Aortic smooth muscle cell (primary cell): ENCODE measurements at places on chromosomes 5 and 9. TPM values are rescaled to one million over a fixed set of nuclear protein-coding genes. Genes with fewer than 3 reads are reported as not detected.

MEGF9 gene
- total RNA-seq: 12.3 and 25.4 TPM in 2 replicates

PRSS3 gene
- 40.8 and 55.5 TPM in 2 replicates for total RNA-seq

BTNL8 gene
- not detected in 2 replicates for total RNA-seq

TRPM3 gene
- 3.3 and 10.9 TPM in 2 replicates for total RNA-seq

CCL27 gene
- not detected in 2 replicates for total RNA-seq

NRARP gene
- total RNA-seq: 0.25 and 0.53 TPM in 2 replicates

PTBP3 gene
- total RNA-seq: 12.9 and 13.4 TPM in 2 replicates

CRHBP gene
- total RNA-seq: 0.13 and 0.75 TPM in 2 replicates

DNAJC25 gene
- 6.5 and 7.1 TPM in 2 replicates for total RNA-seq

C6 gene
- total RNA-seq: not detected in 2 replicates

CD72 gene
- total RNA-seq: 1.1 TPM in 2 replicates

GFPT2 gene
- 1.1 and 13.9 TPM in 2 replicates for total RNA-seq

NMUR2 gene
- not detected in 2 replicates for total RNA-seq

IFNE gene
- total RNA-seq: 17.2 and 24.6 TPM in 2 replicates

TRAPPC13 gene
- 29.6 and 35.2 TPM in 2 replicates for total RNA-seq

RNF183 gene
- not detected in 2 replicates for total RNA-seq

ARHGEF39 gene
- total RNA-seq: 0.44 and 0.53 TPM in 2 replicates

PCDHB9 gene
- total RNA-seq: 0.40 and 0.44 TPM in 2 replicates

EIF4E1B gene
- total RNA-seq: not detected in 2 replicates

STPG3 gene
- total RNA-seq: not detected in 2 replicates

IL7R gene
- total RNA-seq: 0.12 and 0.13 TPM in 2 replicates

PGM5 gene
- 47.8 and 66.7 TPM in 2 replicates for total RNA-seq

HAVCR1 gene
- total RNA-seq: not detected in 2 replicates

PCDHGA5 gene
- 1.5 and 2.7 TPM in 2 replicates for total RNA-seq

SLC46A2 gene
- total RNA-seq: not detected in 2 replicates

PDE6A gene
- total RNA-seq: not detected in 2 replicates

ADAM19 gene
- total RNA-seq: 6.5 and 6.8 TPM in 2 replicates

MEGF10 gene
- 0.06 and 0.13 TPM in 2 replicates for total RNA-seq

NEUROG1 gene
- total RNA-seq: not detected in 2 replicates

DBN1 gene
- total RNA-seq: 124 and 135 TPM in 2 replicates
